ENCODE measurements at places on chromosomes 2 and 18. TPM values are rescaled to one million over a fixed set of nuclear protein-coding genes. Genes with fewer than 3 reads are reported as not detected.

- DNase-seq = no peak
Observed at GRCh38 chr2:76169276-76170008, 458.7 kb upstream of the GCFC2 start.

- no peak for DNase-seq
Observed at GRCh38 chr18:35245719-35246317, 5.0 kb downstream of the ZNF397 start.

DNA sequence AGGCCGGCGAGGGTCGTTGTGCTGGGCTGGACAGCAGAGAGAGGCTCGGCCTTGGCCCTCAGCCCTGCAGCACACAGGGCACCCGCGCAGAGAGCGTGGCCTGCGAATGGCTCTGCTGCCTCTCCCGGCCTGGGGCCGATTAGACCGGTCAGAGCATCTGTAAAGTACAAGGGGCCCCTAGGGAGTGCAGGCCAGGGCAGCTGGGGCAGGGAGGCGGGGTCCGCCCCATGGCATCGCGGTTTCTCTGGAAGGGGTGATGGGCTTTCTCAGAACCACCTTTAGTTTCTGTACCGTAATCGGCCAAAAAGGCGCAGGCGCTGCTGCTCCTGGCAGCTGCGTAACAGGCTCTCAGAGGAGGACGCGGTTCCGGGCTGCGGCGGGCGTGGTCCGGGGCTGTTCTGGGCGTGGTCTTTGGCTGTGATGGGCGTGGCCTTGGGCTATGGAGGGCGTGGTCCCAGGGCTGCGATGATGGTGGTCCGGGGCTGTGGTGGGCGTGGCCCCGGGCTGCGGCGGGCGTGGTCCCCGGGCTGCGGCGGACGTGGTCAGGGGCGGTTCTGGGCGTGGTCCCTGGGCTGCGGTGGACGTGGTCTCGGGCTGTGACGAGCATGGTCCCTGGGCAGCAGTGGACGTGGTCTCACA, 1.5 kb upstream of the GPR148 start:
- DNase-seq = peak; percentile 78

DNA sequence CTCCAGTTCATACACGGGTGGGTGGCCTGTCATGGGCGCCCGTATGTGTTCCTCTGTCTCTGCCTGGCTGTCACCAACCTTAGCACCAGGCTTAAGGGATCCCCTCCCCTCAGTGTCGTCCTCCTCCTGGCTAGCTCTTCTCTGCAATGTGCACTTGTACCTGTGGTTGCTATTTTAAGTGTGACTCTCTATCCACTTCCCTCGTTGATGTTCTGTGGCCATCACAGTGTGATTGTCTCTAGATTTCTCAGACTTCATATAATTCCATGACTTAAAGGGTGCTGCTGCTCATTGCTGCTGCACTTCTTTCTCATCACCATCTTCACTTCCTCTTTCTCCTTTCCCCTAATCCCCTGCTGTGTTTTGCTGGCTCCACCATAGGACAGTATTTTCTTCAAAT, 143.4 kb downstream of the EML6 start:
- no peak for DNase-seq

DNA sequence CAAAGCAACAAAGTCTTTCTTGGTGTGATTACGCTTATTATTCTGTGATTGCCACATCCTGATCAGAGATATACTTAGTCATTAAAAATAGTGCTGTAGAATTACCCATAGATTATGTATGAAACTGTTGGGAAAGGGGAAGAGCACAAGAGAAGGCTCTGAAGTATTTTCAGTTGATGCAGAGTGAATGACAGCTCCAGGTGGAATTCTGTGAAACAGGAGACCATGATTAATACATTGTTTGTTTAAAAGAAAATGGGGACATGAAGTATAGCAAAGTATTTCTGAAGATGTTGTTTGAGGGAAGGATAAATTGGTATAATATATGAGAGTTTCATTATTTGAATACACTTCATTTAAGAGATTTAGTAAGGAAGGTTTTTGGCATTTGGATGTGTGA, 307.6 kb upstream of the CDH20 start:
- DNase-seq = no peak

- DNase-seq = no peak
Observed at GRCh38 chr2:71358931-71359671, 27.5 kb downstream of the ZNF638 start.

- DNase-seq = no peak
Observed at GRCh38 chr2:166017208-166017607, 63.6 kb upstream of the TTC21B start.

DNA sequence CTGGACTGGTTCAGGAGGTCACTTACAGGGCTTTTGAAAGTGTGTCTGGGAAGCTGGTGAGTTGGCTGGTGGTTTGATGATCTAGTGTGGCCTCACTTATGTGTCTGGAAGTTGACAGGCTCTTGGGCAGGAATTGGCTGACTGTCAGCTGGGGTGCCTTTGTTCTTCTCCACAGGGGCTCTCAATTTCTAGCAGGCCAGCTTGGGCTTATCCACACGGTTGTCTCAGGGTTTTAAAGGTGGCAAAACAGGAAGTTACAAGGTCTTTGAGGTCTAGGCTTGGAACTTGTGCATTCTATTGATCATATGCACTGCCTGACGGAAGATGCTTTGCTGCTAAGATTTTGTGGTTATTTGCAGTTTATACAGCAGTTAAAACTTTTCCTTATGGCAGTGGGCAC, 52.0 kb upstream of the CELF4 start:
- DNase-seq = no peak

DNA sequence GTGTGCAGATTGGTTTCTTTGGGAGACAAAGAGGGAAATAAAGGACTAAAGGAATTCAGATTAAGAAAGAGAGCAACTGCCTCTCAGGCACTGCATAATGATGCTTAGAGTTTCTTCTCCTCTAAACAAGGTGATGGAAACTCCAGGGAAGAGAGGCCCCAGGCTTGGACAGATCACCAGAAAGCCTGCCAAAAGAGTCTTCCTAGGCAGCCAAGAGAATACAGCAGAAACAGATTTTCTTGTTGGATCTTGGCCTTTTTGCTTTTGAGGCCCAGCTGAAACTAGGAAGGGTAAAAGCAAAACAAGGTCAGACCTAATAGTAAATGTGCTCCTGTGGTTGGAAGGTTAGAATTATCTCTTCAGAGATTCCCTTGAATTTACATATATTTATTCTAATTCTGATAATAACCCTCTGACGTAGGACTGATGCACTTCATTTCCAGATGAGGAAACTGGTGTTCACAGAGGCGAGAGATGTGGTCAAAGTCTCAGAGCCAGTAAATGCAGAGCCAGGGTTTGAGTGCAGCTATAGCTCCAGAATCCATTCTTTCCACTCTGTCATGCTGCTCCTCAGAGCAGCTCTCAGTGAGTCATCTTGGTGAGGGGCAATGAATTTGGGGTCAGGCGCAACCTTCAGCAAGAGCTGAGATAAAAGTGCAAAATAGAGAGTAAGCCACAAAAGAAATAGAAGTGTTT, 142.3 kb upstream of the FBXO11 start:
- DNase-seq = no peak

Gene NT5DC4
- not detected for total RNA-seq

Gene ZNF513
- 8.4 TPM for total RNA-seq

- no peak for DNase-seq
Observed at GRCh38 chr2:174263997-174264396, 15.7 kb upstream of the OLA1 start.

Gene ITGB6
- not detected for total RNA-seq

- no peak for DNase-seq
Observed at GRCh38 chr18:8165095-8165494, 444.1 kb upstream of the RAB12 start.

- no peak for DNase-seq
Observed at GRCh38 chr2:30232801-30233130, 1.4 kb downstream of the LBH start.

DNA sequence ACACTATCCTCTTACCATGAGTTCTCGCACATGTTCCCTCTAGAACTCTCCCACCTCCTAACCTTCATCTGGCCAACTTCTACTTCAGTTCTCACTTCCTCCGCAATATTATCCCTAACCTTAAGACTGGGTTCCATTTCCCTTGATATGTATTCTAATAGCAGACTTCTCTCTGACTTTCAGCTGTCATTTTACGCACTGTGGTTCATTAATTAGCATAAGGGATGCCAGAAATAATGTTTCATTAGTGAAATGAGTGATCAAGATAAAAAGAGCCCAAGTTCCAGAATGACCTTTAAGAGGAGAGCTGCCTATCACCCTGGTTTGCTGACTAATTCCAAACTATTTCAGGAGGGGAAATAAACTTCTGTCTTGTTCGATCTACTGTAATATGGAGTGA, 108.6 kb upstream of the CCDC150 start:
- no peak for DNase-seq

GRCh38 chr2:98381494-98381893, 35.2 kb downstream of the CNGA3 start:
- no peak for DNase-seq

- DNase-seq = peak; percentile 44
Observed at GRCh38 chr2:68737711-68738110, 3.1 kb downstream of the ARHGAP25 start.
